LHCN-M2 (cell line): ENCODE measurements at places on chromosomes 3 and 15. TPM values are rescaled to one million over a fixed set of nuclear protein-coding genes. Genes with fewer than 3 reads are reported as not detected.
A peak's percentile ranks its signal among the peaks of the same experiment; 100 is the strongest.

- DNase-seq: no peak
These were observed 9.0 kb downstream of the KIF9 start for GRCh38 chr3:47273564-47273963.

DNA sequence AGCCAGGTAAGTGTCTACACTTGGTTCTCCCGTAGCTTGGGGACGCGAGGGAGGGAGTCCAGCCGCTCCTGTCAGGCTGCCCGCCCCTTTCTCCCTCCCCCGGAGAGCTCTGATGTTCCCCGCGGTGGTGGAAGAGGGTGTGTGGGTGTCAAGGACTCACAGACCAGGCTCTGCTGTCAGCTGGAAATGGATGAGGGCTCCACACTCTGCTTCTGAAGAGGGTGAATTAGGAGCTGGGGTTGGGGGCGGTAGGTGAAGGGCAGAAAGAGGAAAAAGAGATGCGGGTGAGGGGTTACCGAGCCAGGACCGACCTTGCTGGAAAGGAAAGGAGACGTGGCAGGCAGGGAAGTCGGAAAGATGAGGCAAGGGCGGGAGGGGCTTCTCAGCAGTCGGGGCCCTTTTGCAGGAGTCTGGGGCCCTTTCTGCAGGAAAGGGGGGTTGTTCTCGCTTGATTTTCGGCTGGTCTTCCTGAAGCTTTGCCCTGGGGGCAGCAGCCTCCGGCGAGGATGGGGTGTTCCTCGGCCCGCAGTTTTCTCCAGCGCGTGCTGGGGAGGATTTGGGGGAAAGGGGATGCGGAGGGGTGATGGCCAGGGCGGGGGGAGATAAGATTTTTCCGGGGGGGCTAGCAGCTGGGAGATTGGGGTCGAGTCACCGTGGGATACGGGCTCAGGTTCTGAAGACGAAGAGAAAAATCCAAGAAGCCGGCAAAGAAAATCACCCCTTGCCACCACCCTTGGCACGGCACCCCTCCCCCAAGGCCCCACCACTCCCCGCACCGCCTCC lies 602 bp upstream of the BAHD1 start:
- DNase-seq: peak; percentile 24

GRCh38 chr15:59751552-59752413 lies 62.7 kb upstream of the BNIP2 start:
- peak; percentile 19 for DNase-seq

DNA sequence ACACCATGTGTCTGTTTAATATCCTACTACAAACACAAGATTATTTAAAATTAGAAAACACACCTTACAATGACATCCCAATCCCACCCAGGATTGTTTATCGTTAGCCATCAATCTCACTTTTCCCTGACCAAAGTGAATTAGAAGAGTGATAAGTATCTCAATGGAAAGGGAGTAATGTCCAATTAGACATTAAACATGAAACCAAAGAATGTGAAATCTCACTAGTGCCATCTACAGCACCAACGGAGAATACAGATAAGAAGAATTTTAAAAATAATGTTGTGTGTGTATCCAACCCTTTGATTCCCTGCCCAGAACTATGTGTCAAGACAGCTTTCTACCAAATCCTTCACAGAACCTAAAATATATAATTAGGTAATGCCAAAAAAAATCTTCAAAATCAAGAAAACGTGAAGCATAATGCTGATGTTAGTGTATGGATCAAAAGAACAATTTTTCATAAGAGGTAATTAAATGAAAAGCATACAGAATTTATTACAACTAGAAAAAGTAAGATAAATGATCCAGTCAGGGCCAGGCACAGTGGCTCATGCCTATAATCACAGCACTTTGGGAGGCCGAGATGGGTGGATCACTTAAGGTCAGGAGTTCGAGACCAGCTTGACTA lies 64.2 kb downstream of the SCAPER start:
- peak; percentile 42 for DNase-seq

GRCh38 chr3:129864519-129864918 lies 29.0 kb downstream of the TMCC1 start:
- no peak for DNase-seq

- DNase-seq: no peak
These were observed 8.0 kb downstream of the HDDC3 start for GRCh38 chr15:90924375-90924774.

DNA sequence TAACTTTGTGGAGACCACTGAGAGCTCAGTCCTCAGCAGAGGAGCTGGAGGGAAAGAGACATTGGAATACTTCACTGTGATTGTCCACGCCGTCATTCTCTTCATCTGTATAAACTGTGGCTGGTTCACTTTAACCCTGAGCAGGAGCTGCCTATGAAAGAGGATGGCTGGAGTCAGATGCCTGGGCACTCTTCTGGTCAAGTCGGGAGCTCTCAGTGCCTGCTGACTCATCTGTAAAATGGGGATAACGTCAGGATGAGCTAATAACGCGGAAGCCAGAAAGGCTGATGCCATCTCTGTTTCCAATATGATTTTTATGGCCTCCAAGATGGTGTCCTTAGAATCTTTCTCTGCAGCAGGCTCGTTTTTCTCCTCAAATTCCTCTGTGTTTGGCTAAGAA lies 51.6 kb upstream of the MRPS22 start:
- no peak for DNase-seq

GRCh38 chr3:42755681-42756578 lies 17.1 kb downstream of the CCDC13 start:
- DNase-seq: peak; percentile 18

GRCh38 chr15:43749690-43750345 lies 3.6 kb downstream of the PDIA3 start:
- no peak for DNase-seq

GRCh38 chr3:147906285-147906684 lies 497.1 kb downstream of the ZIC1 start:
- DNase-seq: peak; percentile 24

GRCh38 chr3:39752019-39752637 lies 57.3 kb upstream of the MYRIP start:
- peak; percentile 10 for DNase-seq

DNA sequence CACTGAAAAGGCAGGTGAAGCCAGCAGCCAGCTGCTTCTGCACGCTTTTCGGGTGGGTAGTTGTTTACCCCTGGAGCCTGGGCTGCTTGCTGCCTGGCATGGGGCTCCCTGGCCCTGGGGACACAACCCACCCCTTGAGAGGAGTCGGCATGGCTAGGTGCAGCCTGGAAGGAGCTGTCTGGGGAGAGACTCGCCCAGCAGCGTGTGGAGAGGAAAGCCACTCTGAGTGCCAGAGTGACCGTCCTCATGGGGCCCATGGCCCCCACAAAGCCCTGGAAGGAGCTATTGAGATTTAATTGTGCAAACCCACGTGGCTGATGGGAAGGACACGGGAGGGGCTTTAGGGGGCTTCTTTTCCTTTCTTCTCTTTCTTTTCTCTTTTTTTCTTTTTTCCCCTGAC lies 137.5 kb downstream of the OPA1 start:
- no peak for DNase-seq

GRCh38 chr15:78063970-78064385 lies 13.5 kb downstream of the TBC1D2B start:
- no peak for DNase-seq

- no peak for DNase-seq
These were observed 1054.2 kb downstream of the NAALADL2 start for GRCh38 chr3:175913286-175913685.

DNA sequence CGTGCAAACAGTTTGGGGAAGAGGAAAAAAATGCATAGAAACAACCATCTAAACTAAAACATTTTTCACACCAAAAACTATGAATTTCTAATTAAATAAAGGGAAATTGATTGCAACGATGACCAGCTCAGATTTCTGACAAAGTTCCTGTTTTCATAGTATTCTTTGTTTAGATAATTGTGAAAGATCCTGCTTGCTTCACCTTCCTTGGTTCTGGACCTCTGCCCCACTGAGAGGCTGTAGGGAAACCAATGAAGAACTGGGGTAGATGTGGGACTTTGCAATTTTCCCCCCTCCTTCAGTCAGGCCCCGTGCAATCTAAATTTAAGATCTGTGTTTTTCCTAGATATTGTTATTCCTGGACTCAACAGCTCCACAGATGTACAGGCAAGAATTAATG lies 13.8 kb upstream of the TEX264 start:
- no peak for DNase-seq

DNA sequence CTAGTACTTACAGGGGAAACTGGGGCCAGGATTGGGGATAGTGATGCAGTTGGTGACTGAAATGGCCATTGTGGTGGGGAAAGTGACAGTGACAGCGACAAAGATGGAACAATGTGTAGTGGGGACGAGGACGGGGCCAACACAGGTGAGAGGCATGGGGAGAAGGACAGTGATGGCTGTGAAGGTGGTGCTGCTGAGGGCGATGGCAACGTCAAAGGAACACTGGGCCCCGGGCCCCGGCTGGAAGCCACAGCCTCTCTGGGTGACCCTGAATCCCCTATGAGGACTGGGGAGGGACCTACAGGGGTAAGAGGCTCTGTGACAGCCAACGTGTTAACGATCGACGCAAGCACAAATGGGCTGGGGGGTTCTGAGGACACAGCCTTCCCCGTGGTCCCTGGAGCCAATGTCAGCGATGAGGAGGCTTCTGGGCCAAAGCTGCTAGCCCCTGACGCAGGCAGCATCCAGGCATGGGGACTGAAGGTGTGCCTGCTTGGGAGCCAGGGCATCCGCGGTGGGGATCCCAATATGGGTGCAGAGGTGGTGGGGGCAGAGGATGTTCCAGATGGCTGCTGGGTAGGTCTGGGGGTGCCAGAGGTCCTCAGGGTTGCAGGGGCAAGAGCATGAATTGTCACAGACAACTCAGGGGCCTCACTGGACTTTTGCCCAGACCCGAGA lies 25.2 kb upstream of the GOLGA6C start:
- no peak for DNase-seq

DNA sequence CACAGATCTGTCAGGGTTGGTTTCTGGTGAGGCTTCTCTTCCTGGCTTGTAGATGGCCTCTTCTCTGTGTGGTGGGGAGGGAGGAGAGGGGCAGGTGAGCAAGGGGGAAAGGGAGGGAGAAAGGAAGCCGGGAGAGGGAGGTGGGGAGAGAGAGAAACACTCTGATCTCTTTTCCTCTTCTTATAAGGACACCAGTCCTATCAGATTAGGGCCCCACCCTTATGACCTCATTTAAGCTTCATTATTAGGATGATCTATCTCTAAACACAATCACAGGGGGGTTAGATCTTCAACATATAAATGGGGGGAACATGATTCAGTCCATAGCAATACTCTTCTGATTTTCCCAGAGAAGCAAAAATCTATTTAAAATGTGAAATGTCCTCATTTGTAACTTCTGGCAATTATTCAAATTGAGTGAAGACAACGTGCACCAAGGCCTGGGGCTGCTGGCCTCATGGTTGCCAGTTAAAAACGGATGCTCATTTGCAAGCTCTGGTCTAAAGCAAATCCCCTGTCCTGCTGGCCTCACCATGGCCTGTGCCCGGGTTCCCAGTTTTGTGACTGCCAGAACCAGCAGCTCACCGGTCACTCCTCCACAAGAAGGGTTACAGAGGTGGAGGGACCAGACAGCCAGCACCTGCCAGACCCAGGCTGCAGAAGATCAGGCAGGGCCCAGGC lies 8.3 kb downstream of the POMGNT2 start:
- DNase-seq: no peak

DNA sequence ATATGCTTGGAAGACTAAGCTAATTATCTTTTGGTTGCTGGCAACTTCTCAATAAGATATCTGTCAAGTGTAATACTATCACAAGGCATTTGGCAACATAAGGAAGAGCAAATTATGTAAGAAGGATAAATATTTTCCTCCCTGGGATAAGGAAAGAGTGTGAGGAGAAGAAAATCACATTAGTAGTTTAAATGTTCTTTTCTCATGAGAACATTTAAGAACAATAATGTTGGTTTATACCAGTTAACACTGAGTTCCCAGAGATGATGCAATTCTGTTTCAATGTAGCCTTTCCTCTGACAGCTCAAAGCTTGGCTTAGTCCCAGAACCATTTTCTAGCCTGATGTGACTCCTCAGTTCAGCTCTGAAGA lies 66.1 kb upstream of the NPHP3 start:
- peak; percentile 89 for DNase-seq

- no peak for DNase-seq
These were observed 235.6 kb downstream of the EDEM1 start for GRCh38 chr3:5423076-5423475.

DNA sequence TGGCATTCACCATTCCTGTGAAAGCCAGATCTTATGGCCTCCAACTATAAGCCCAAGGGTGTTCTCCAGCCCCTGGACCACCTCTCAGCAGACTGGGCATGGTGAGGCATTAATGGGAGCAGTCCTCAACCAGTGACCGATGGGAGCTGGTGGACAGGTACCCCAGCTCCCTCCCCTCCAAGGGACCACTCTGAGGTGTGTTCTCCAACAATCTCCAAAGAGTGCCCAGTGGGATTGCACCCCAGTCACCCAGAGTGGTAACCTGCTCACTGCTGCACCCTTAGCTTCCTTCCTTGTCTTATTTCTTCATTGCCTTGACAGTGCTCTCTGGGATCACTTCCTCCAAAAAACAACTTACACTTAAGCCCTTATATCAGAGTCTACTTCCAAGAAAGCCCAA lies 8.2 kb upstream of the ITGA11 start:
- DNase-seq: no peak

SLC22A14 gene
- total RNA-seq: not detected in 2 replicates

FAM107A gene
- total RNA-seq: not detected in 2 replicates

COL8A1 gene
- total RNA-seq: 86.6 and 102 TPM in 2 replicates

RASL12 gene
- total RNA-seq: not detected in 2 replicates

FANCD2OS gene
- not detected in 2 replicates for total RNA-seq

GCNT3 gene
- total RNA-seq: 0.23 and 2.2 TPM in 2 replicates

FBXW12 gene
- not detected in 2 replicates for total RNA-seq

MORC1 gene
- total RNA-seq: not detected in 2 replicates

ZDHHC19 gene
- not detected in 2 replicates for total RNA-seq

ACY1 gene
- 60.4 and 75.4 TPM in 2 replicates for total RNA-seq

GOLGA8S gene
- 0.06 TPM in 1 of 2 replicates, not detected in the other for total RNA-seq

WHAMM gene
- total RNA-seq: 4.2 and 5.3 TPM in 2 replicates

TFRC gene
- 169 and 187 TPM in 2 replicates for total RNA-seq

ADAMTS17 gene
- total RNA-seq: 0.11 TPM in 1 of 2 replicates, not detected in the other

NEK10 gene
- total RNA-seq: 4.9 and 5.7 TPM in 2 replicates

CD96 gene
- 0.11 TPM in 1 of 2 replicates, not detected in the other for total RNA-seq
